Hepatic stellate cell (primary cell): ENCODE measurements at places on chromosomes 7 and 10.

GRCh38 chr7:134444198-134444960 lies 14.5 kb downstream of the AKR1B1 start:
- DNase-seq, result no peak

DNA sequence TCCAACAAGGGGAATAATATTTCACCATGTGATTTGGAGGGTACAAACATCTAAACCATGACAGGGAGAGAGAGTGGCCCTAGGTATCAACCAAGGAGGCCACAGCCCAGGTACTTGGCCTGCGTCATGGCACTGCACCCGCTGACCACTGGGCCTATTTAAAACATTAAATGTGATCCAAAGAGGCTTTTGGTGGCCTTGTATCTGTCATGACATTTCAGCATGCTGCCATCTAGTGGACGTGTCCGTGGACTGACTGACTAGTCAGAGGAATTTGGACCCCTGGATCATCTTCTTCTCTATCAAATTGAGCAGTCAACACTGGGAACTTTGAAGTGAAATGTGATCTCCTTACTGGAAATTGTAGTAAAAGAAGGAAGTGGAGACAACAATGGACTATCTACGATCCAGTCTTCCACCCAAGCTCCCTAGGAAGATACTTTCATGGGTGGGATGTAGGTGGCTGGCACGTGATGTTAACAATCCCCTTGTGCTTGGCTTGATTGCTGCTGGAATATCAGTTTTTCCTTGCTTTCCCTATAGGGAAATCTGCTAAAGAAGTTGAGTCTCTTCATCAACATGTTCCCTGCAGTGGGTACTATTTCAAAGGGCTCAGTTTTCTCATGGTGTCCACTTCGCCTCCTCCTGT lies 24.6 kb upstream of the ITGA8 start:
- DNase-seq, result peak; percentile 37

GRCh38 chr10:78777466-78777865 lies 291.3 kb upstream of the ZMIZ1 start:
- no peak for DNase-seq

DNA sequence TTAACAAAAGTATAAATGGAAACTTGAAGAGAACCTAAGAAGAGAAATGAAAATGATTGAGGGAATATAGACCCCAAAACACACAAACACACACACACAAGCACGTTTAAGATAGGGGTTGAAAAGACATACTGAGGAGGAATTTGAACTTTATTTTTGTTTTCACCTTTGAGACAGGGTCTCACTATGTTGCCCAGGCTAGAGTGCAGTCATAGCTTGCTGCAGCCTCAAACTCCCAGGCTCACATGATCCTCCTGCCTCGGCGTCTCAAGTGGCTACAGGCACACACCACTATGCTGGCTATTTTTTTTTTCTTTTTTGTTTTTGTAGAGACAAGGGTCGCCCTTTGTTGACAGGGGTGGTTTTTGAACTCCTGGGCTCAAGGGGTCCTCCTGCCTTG lies 4.0 kb downstream of the BTRC start:
- DNase-seq, result no peak

- no peak for DNase-seq
These were observed 78.3 kb downstream of the LRRC17 start for GRCh38 chr7:102991077-102991539.

DNA sequence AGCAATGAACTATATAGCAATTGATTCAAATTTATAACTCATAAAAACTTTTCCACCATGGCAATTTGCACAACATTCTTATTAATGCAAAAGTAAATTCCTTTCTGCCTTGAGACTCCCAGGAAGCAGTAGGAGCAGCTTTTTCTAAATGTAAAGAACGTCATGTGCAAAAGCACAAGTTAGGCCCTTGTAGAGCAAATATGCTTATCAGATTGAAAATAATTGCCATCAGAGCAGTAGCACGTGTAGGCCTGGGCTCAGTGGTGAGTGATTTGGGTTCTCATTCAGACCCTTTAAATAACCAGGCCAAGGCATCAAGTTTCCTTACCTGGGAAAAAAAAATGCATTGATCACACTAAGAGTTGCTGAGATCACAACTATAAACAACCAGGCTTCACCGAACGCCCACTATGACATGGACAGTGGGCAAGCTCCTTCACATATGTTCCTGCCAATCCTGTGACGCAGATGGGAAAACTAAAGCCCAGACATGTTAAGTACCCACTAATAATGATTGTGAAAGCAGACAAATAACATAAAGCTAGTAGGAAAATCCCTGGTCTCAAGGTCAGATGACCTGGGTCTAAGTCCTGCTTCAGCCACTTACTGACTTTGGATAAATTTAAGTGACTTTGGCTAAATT lies 22.1 kb upstream of the SAR1A start:
- DNase-seq, result no peak

DNA sequence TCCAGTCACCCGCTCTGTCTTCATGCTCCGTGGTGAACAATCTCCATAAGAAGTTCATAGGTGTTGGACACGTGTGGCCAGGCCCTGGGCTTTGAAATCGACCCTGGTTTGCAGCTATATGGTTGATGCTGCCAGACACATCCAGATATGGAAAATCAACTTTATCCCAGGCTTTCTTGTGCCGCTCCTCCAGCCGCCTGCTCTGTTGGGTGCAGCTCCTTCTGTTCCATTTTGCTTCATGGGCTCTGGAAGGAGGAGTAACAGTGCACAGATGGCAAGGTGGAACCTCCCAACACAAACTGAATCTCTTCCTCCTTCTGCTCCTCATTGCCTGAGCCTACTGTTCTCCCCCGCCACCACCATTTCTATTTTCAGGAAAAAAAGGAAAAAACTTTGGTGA lies 44.7 kb downstream of the THNSL1 start:
- no peak for DNase-seq

DNA sequence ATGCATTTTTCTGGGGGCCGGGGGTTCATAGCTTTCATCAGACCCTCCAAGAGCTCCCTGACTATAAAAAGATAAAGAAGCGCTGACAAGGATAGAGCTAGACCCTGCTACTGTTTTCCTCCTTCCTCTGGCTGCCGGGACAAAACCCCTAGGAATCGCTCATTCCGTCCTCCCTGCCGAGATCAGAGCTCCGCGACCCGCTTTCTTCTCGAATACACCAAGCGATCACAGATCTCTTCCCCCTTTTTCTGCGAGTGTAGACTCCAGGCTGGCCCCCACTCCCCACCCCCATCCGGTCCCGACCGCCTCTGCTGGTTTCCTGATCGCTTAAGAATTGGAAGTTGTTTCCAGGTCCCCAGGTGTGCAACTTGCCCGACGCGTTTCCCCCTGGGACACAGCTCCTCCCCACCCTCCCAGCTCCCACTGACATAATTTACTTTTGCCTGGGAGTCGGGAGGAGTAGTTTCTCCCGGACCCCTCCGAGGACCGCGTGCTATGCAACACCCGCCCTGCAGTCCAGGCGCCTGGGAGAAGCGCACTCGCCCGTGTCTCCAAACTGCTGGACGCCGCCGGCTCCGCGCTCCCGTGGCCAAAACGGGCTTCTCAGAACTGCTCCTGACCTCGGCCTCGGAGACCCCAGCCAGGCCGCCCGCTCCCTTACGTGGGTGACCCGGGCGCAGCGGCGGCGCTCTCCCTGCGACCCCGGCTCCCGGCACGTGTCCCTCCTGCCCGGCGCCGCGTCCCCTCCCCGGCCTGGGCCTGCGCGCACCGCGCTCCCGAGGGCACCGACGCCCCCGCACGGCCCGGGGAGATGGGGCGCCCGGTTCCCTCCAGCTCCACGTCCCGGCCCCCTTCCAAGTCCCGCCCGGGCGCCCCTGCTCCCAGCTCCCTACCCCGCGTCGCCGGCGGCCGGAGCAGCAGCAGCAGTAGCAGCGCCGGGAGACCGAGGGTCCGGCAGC lies 552 bp downstream of the IL15RA start:
- peak; percentile 58 for DNase-seq

DNA sequence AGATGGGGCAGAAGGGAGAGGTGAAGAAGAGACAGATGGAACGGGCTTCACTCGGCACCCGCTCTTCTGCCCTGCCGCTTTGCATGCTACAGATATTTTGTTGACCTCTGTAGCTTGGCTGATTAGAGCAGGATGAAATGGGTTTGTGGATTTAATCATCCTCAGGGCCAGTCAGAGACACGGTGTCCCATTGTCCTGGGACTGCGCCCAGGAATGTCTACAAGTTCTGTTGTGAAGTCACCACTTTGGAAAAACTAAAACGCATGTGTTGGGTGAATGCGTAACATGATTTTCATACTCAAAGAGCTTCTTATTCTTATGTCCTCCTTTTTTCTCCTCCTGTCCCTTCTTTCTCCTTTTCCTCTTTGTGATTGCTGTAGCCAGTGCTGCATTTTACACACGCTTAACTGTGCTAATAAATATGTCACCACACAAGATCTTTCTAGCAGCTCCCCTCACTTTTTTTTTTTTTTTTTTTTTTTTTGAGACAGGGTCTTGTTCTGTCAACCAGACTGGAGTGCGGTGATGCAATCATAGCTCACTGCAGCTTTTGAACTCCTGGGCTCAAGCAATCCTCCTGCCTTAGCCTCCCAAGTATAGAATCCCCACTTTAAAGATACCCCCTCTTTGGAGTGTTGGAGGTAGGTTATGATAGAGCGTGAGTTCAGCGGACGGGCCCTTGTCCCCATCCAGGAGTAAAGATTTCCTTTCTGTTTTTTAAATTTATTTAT lies 3.4 kb downstream of the CPA4 start:
- no peak for DNase-seq

- no peak for DNase-seq
These were observed 5.7 kb downstream of the PRKAG2 start for GRCh38 chr7:151871189-151871735.

DNA sequence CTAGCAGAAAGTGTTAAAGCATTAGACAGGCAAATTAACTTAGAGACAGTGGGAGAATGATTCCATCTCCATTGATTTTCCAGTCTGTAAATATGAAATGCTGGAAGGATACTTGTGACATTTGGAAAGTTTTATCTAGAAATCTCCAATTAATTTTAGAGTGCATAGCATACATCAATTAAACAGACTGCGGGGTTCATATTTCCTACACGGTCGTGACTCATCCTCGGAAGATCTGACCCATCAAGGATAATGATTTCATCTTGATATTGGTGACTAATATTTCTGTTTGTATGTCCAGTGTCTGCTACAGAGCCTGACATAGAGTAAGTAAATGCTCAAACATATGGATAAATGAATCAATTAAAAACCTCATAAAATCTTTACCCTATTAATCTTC lies 474.9 kb downstream of the KCNMA1 start:
- no peak for DNase-seq

DNA sequence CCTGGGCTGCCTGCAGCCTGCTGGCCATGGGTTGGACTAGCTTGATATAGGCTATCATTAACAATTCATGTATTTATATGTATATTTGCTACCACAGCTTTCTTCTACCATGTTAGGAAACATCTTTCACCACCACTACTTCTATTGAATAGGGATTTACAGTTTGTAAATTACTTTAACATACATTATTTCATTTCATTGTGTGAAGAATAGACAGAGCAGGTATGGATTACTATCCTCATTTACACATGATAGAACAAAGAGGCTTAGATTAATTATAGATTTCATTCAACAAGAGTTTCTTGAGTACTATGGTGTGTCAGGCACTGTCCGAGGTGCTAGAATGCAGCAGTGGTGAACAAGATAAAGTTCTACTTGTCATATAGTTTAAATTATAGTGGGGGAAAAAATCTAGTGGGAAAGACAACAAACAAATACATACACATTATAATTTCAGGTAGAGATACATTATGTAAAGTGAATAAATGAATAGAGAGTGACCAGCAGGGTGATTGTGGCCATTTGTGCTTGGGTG lies 20.6 kb downstream of the VTI1A start:
- no peak for DNase-seq

- no peak for DNase-seq
These were observed 23.5 kb downstream of the IMPDH1 start for GRCh38 chr7:128385988-128386925.

DNA sequence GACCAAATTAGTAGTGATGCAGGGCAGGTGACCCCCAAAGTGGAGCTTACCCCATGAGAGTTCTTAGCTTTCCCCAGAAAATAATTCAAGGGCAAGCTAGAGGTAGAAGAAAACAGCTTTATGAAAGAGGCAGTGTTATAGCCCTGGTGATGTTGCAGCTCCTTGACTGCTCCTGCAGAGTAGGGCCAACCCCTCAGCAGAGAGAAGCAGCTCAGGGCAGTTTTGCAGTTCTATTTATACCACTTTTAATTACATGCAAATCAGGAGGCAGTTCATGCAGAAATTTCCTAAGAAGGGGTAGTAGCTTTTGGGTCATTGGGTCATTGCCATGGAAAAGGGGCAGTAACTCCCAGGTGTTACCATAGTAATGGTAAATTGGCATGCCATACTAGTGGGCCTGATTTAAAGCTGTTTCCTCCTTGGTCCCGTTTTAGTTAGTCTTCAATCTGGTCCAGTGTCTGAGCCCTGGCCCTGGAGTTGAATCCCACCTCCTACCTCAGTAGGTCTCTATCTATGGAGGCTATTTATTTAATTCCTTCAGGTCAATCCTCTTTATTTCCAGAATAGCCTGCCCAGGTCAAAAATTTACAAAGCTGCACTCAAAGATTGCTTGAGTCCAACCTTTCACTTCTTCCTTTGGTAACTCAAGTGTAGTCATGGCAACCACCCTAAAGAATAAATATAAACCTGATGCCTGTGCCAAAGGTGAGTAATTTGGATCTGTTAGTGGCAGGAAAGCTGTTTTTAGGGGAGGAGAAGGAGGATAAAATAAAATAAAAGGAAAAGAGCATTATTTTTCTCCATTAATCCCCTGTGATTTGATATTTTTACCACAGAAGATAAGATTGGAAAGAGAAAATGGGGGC lies 29.5 kb downstream of the PLXDC2 start:
- DNase-seq, result no peak

- peak; percentile 38 for DNase-seq
These were observed 26.2 kb downstream of the ABLIM1 start for GRCh38 chr10:114631666-114632417.

DNA sequence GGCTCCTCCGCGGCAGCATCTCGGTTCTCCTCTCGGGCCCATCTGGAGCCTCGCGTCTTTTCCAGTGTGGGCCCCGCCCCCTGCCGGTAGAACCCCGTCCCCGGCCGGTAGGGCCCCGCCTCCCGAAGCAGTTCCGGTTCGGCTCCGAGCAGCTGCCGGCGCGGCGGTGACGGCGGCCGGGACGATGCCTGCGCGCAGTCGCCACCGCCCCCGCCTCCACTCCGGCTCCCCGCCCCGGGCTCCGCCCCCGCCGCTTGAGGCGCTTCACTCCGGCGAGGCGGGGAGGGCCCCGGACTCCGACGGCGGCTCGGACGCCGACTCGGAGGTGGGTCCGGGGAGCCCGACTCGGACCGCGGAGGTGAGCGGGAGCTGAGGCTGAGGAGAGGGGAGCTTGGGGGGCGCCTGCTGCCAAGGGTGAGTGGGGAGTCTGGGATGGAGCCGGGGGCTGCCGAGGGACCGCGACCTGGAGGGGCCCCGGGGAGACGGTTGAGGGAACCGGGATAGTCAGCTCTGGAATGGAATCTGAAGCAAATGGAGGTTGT lies at the start of gene SAMD8:
Gene SAMD8, plus strand, starts transcription at position 292 of the 542 bp plus-strand sequence. CDS start 38,873 bp downstream, outside the sequence.
- peak; percentile 100 for DNase-seq
